ENCODE measurements at places on chromosomes 3 and 15.
A peak's percentile ranks its signal among the peaks of the same experiment; 100 is the strongest.

DNA sequence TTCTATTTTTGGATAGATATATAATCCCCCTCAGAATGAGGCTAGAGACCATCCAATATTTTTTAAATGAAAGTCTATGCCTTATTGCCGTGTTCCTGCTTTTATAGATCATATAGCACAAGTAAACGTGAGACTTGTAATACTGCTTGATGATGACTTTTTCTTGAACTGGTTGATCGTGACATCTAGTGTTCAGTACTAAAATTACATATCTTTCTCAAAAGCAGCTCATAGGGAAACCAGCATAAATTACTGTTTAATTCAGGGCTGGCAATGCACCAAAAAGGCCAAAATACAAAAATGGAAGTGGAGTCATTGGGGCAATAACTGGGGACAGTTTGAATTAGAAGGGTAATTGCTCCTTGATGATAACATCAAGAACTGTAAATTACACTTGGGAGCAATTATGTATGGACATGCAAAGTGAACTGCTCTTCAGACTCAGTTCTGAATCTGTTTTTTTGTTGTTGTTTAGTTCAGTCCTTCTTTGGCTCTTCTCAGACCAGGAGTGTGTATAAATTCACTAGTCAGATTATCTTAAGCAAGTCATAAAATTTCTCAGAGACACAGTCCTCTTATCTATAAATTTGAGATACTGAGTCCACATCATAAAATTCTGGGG, 325.3 kb downstream of the THSD4 start:
- DNase-seq = peak; percentile 68

- DNase-seq = no peak
These were observed 61.2 kb upstream of the XRN1 start for GRCh38 chr3:142509079-142509478.

GRCh38 chr3:182843478-182843877, 50.2 kb downstream of the ATP11B start:
- no peak for DNase-seq

DNA sequence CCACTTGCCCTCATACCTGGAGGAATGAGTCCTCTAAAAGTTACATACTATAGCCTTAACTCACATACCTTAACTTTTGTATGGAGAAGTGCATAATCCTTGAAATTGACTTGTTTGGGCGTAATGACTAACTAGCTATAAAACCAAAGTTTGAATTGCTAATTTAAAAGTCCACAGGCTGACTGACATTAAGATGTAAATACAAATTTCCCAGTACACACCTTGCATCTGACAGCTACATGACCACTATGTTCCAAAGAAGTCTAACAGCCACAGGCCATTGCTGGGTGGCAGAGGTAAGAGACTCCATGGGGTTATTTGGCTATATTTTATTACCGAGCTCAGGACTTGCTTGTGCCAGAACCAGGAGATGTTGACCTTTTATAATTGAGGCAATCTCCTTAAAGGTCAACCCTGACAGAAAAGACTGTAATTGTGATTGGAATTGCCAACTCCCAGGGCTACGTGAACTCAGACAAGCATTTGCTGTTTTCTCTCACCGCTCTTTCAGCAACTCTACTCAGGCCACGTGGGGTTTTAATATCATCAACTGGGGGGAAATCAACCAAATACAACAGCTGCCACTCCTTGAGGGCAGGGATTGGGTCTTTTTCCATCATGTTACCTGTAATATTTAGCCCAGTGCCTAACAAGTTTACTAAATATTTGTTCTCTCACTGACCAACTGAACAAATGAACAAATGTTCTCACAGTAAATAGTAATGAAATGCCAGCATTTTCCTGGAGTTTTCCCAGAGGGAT, 139.9 kb downstream of the SEMA6D start:
- DNase-seq = no peak

DNA sequence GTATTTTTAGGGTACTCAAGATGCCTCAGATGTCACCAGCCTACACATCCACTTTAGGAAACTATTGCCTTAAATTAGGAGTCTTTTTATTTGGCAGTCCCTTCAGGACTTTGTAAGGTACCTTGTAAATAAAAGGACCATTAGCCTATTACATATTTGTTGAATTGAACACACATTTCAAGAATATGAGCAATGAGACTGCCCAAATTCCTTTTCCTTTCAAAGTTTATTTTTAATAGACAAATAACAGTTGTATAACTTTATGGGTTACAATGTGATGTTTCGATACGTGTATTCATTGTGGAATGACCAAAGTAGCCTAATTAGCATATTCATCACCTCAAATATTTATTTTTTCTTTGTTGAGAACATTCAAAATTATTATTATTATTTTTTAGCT, 176.7 kb upstream of the PDZRN3 start:
- DNase-seq = no peak

DNA sequence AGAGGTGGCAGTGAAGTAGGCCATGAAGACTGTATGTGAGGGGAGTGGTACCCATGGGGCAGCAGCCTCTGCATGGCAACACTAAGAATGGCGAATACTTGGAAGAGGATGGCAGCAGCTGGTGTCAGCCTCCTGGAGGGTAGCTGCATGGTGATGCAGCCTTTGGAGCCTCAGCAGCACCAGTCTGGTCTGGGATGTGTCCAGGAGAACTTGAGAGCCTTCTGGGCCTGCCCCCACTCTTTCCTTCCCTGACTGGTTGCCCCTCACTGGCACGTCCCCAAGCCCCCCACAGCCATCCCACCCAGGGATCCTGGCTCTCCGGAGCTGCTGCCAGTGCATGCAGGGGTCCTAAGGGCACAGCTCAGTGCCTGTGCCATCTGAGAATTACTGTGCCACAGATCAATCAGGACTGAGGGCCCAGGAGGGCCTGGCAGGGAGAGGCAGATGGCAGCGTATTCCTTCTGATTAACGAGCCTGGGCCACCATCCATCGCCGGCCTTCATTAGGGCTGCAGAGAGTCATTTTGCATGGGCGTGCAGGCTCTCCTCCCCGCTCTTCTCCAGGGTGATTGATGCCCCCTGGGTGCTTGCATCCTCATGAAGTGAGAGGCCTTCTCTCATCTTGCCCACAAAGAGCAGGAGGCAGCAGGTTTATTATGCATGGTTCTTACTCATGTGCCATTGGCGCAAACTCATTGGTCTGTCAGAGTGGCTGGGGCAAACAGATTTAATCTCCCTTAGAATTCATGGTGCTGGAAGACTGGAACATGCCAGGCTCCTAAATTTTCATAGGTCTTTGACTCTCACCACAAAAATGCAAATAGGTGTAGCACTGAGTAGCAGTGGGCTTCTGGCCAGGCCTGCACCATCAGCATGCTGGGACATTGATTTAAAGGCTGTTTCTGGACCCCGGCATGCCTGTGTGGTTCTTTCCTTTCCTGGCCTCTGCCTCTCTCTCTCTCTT, 116.8 kb downstream of the EPHB1 start:
- DNase-seq = no peak

DNA sequence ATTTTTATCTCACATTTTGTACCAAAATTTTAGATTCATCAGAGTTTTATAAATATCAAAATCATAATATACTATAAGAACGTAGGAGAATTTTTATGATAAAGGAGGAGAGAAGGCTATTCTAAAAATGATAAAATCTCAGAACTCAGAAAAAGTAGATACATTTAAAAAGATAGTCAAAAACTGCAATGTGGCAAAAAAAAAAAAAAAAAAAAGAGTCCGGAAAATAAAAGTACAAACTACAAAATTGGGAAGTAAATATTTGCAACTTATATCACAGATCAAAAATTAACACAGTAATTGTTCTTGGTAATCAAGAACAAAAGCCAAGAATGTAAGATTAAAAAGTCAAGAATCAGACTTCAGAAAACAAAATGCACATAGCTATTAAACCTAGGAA, 332.1 kb downstream of the MCTP2 start:
- DNase-seq = no peak

GRCh38 chr15:42331235-42331634, 28.1 kb upstream of the CAPN3 start:
- no peak for DNase-seq

DNA sequence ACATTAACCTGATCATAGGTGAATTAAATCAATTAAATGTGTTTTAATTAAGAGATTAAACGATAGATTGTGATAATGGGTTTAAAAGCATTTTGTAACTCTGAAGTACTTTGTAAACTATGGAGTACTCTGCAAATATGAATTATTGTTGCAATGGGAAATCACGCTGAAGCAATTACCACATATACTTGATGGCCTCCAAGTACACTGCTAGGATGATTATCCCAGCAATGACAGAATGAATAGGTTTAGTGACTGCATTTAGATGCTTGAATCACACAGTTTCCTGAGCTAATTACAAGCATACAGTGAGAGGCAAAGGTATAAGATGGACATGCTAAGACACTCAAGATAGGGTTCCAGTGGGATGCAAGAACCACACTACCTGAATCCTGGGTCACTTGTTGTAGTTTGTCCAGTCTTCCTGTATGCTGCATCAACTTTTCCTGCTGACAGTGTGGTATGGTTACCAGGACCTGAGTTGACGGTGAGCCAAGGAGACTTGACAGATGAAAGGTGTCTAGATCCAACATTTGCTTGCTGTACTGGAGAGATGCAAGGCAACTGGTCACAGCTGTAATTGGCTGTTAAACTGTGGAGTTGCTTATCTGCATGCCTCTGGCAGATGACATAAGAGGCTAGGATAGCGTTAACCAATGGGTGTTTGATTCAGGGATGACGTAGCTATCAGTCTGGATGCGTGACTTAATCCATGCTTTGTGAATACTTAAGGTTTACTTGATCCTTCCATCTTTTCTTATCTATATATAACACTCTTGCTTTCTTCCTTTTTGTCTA, 38.0 kb downstream of the RNF13 start:
- peak; percentile 16 for DNase-seq

All from cerebellar cortex (tissue), 1 donor.